ENCODE measurements at places on chromosomes 4 and X. TPM values are rescaled to one million over a fixed set of nuclear protein-coding genes. Genes with fewer than 3 reads are reported as not detected.

- no peaks in the 10 kb centered on the region for H3K27me3 ChIP-seq
- no peak for DNase-seq
- H3K4me1 ChIP-seq = no peaks in the 10 kb centered on the region
- H3K4me3 ChIP-seq = no peak overlapping the region
- no peaks in the 10 kb centered on the region for H3K36me3 ChIP-seq
These were observed 9.6 kb downstream of the AMER1 start for GRCh38 chrX:64195862-64196261.

- H3K36me3 ChIP-seq = no peaks in the 10 kb centered on the region
- H3K27me3 ChIP-seq = no peaks in the 10 kb centered on the region
- H3K4me3 ChIP-seq = no peak overlapping the region
These were observed 18.9 kb downstream of the AFP start for GRCh38 chr4:73454920-73455319.

ATP8A1 gene
- polyA plus RNA-seq = 13.8 TPM

- no peak overlapping the region for H3K27ac ChIP-seq
- no peaks in the 10 kb centered on the region for H3K36me3 ChIP-seq
- no peaks in the 10 kb centered on the region for H3K4me1 ChIP-seq
- no peak overlapping the region for H3K4me3 ChIP-seq
These were observed 1249.8 kb downstream of the RAPGEF2 start for GRCh38 chr4:160352637-160353036.

- H3K36me3 ChIP-seq = no peaks in the 10 kb centered on the region
- peak; percentile 81 for DNase-seq
- H3K4me3 ChIP-seq = no peak overlapping the region
- no peaks in the 10 kb centered on the region for H3K4me1 ChIP-seq
These were observed 35.3 kb downstream of the SUPT20HL1 start for GRCh38 chrX:24395775-24396174.

Data from lung (tissue), 17 donors.